ENCODE measurements at places on chromosomes 11 and 22.

DNA sequence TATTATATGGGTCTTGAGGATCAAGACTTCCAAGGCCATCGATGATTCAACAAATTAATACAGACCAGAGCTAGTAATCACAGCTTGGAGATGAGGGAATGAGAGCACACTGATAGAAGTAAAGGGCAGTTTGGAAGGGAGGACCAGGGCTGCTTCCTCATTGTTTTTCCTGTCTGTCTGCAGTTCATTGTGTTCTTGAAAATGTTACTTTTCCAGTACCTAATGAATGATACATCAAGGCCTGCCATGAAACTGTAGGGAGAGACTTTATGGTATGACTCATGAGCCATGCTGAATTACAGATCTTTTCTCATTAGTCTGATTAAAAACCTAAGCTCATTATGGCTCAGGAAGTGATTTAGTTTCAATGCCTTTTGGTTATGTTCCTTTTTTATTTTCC is 855.6 kb downstream of the KCNA4 start:
- peak; percentile 36 for DNase-seq

- DNase-seq, result no peak
Observed at GRCh38 chr11:83671289-83671688, 385.1 kb upstream of the CCDC90B start.

DNA sequence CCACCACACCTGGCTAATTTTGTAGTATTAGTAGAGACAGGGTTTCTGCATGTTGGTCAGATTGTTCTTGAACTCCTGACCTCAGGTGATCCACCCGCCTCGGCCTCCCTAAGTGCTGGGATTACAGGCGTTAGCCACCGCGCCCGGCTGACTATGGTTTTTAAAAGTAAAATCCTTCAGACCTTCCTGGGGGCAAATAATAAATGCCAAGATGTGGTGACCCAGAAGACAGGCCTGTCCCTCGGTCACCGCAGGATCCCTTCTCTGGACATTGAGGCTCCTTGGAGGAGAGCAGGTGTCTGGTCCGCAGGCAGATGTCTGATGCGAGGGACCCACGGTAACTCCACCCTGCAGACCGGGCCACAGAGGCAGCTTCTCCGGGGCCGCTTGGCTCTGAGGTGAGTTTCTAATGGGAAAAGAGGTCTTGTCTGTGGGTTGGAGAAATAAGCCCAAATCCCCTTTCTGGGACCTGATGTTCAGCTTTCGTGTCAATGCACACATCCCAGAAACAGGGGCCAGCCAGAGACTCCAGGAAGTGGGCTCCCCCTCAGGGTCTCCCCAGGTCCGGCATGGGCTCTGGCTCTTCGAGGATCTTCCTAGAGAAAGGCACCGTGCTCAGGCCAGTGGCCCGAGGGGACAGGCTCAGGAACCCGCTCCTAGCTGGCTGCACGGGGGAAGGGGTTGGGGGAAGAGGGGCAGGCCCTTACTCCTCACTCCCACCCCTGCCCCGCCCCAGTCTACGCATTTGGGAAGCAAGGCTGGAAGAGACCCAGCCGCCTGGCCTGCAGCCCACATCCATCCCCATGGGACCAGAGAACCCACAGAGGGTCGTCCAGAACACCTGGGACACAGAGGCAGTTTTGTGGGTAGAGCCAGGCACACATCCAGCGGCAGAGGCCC is 100.6 kb downstream of the WNT7B start:
- DNase-seq, result no peak

GRCh38 chr11:108559340-108559739 is 34.2 kb downstream of the EXPH5 start:
- peak; percentile 26 for DNase-seq

DNA sequence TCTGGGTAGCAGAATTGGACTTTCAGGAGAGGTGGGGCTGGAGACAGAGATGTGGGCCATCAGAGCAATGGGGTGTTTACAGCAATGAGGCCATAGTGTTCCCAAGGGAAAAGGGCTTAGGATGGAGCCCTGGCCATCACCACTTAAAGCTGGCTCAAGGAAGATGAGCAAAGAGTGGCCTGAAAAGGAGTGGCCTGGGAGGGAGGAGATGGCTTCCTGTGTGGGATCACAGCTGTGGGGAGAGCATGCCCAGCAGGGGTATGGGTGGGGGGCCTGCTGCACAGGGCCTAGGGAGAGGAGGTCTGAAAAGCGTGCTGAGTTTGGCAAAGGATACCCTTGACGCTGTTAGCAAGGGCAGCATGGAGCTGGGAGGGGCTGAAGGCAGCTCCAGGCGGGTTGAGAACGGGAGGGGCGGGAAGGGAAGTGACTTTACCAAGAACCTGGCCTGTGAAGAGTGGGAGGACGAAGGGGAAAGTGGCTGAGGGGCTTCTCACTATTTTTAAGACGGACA is 13.9 kb downstream of the LRRC32 start:
- DNase-seq, result no peak

GRCh38 chr11:128179039-128179438 is 408.3 kb downstream of the ETS1 start:
- DNase-seq, result no peak

GRCh38 chr11:95339086-95339901 is 108.3 kb upstream of the SESN3 start:
- no peak for DNase-seq

DNA sequence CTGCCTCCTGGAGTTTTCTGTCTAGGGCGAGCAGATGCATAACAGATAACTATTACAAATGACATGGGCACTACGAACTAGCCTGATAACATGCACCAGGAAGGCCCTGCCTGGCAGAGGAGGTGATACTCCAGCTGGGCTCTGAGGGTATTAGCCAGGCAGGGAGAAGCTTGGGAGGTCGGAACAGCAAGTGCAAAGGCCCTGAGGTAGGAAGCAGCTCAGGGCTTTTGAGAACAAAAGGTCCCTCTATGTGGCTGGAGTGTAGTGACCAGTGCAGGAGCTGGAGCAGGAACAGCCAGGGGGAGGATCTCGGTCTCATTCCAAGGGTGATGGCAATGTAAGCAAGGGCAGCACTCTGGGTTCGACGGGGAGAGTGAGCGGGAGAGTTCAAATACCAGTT is 61.6 kb upstream of the TCF20 start:
- DNase-seq, result no peak
